ENCODE measurements at places on chromosomes 16 and 17.
A peak's percentile ranks its signal among the peaks of the same experiment; 100 is the strongest.

DNA sequence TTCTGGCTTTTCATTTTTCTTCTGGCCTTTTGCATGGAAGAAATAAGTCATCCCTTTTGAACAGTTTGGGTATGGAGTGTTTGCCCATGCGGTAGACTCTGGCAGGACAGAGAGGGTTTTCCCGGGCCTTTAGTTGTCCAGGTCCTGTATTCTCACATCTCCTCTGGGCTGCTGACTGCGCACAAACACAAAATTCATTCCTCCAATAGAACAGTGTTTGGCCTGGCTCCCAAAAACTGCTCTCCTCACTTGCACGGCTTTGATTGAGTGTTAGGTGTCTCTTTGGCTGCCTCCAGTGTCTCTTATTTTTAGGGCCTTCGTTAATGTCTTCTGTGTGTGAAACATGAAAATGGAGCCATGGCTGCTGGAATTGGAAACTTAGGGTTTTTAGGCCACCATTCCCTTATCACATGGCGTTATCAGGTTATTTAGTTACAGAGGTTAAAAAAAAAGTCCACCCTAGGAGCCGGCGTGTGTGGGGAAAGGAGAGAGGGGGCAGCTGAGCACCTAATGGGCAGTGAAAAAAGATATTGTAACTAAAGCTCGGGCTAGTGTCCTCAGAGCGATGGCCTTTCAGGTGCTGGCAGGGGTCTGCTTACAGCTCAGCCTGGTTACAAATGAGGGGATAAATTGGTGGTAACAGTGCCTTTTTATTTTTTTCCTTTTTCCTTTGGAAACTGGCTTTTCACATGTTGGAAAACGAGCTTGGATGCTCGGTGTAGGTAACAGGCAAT, 47.3 kb downstream of the PRKCA start:
- DNase-seq = no peak

DNA sequence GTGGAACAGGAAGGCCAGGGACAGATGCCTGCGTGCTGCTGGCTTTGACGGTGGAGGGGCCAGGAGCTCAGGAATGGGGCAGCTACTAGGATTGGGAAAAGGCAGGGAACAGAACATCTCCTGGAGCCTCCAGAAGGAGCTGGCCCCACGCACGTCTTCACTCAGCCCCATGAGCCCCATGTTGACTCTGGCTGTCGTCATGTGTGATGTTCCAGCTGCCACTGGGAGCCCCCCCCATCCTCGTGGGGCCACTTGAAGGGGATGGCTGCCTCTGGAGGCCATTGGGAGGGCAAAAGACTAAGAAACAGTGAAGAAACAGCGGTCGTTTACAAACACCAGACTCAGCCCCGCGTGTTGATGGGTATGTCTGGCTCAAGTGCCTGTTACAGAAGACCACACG, 18.5 kb upstream of the APRT start:
- no peak for DNase-seq

DNA sequence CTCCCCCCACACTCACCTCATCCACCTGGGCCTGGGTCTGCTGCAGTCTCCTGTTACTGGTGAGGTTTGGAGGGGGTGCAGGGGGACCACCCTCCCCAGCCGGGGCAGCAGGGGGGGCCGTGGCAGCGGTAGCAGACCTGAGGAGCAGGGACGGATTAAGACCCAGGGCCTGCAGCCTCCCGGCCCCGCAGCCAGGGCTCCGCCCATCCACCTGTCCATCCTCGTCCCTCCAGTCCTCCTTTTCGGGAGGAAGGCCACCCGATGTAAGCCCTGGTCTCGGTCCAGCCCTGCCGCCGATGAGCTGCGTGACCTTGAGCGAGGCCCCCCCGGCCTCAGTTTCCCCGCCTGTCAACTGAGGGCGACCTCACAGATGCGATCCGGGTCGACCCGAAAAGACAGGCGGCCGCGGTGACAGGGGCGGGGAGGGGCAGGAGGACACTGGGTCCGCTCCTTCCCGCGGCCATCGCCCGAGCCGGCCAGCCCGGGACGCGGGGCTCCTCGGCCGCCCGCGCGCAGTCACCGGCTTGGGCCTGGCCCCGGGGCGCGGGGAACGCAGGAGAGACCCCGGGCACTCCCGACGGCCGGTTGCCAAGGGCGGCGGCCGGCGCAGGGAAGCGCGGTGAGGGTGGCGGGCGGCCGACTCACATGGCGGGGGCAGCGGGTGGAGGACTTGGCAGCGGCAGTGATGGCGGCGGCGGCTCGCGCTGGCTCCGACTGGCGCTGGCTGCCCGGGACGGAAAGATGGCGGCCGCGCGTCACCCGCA, at the start of gene VAMP2:
Gene VAMP2 (minus strand): TSS at position 716 of the 764 bp plus-strand sequence. CDS start 69 bp downstream, at position 647.
- DNase-seq = peak; percentile 44

- DNase-seq = no peak
Observed at GRCh38 chr17:80948976-80949450, 42.6 kb upstream of the CHMP6 start.

DNA sequence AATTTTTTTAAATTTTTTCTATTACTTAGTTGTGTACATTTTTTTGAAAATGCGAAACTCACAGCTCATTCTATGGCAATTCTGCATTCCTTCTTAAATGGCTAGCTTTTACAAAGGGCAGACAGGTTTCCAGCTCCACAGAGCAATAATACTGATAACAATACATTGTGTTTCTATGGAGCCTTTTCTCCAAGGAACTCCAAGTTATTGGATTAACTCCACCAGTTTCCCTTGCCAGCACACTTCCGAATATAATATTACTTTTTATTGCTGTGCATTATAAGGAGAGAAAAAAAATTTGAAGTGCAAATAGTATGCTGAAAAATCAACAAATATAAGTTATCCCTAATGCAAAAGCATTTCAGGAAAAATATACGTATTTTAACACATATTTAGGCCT, 127.5 kb upstream of the PSMD7 start:
- DNase-seq = no peak

- no peak for DNase-seq
Observed at GRCh38 chr16:63882576-63882975, 1239.3 kb downstream of the CDH11 start.

DNA sequence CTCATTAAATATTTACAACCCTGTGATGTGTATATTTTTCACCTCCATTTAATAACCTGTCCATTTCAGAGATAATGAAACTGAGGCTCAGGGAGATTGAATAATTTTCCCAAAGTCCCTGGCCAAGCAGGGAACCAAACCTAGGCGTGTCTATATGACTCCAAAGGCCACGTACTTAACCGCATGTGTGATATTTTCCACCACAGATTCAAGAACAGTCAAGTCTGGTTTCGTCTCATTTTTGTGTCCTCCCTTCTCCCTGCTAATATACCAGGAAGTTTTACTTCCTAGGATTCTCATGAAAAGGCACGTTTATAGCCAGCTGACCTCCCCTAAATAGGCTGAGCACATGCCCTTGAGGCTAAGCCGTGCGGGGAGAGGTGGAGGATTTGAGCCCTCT, 15.3 kb downstream of the WFIKKN2 start:
- no peak for DNase-seq

DNA sequence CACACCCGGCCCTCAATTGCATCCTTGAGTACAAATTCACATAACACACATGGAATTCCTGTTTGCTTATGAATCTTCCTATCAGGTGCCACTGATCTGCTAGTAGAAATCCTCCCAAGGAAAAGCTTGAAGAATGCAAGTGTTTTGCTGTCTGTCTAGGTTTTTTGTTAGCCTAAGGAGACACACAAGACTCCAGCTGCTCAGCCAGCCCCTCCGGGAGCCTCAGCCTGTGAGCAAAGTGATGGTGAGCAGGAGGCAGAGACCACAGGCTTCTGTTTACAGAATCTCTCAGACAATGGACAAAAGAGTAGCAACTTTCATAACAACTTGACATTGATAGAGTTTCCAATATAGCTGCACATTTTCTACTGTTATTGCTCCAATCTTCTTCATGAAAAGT, 18.4 kb upstream of the PRKCA start:
- no peak for DNase-seq

DNA sequence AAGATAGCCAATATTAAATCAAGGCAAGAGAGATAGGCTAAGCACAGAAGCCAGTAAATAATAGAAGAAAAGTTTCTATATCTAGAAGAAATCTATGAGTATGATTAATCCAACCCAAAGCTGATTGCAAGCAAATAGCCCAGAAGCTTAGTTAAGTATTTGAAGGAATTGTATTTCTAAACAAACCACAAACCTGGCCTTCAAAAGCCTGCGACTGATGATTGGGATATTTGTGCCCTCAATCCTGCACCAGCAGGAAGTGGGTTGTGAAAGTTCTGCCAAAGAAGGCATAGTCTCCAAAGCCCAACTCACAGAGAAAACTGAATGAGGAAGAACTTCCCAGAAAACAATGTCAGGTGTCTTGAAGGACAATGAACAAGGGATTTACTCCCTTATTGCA, 114.5 kb upstream of the C17orf78 start:
- no peak for DNase-seq

GRCh38 chr16:87791295-87792204, 25.8 kb upstream of the KLHDC4 start:
- DNase-seq = no peak

DNA sequence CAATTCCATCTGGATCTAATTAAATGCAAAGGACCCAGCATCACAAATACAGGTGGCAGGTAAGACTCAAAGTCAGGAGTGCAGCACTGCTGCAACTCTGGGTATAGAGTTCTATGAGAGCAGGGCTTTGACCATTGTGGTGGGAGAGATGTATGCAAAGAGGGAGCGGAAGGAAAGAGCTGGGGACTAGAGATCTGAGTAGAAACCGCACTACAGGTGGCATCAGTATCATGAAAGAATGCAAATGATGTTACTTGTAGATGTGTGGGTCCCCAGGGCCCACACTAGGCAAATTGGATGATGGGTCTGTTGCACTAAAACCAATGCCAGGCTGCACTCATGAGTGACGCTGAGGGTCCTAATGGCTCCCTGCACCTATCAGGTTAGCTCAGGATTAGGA, 287.1 kb upstream of the ASIC2 start:
- no peak for DNase-seq

- no peak for DNase-seq
Observed at GRCh38 chr17:887551-888209, 91.9 kb downstream of the NXN start.

DNA sequence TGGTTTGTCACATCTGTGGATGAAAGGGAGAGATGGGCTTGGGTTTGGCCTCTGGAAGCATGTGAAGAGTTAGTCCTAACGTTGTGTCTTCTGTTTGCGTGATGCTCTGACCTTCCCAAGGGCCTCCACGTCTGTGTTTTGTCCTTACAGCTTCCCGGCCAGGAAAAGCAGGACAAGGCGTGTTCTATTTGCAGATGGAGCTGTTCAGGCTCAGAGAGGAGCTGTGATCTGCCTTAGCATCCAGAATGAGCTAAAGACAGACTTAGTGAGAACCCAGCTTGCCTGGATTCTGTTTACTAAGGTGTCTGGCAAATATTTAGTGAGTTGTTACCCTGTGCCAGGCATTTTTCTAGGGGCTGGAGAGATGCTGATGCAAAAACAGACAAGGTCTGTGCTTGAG, 282.1 kb downstream of the CBLN1 start:
- DNase-seq = no peak

DNA sequence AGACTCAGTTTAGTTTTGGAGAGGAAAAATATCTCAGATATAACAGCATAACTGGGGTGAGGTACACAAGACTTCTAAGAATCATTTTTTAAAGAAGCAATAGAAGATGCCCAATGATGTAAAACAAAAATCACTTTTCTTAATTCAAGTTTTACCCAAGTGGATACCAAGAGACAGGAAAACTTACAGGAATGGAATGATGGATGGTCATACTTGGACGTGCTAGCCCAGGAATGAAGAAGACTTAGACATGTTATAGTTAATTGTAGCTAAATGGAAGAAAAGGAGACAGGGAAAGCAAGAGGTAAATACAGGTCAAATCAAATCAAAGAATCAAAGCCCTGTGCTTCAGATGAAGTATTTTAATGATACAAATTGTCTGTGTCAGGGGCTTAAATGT, 312.7 kb upstream of the KCNJ16 start:
- DNase-seq = no peak

DNA sequence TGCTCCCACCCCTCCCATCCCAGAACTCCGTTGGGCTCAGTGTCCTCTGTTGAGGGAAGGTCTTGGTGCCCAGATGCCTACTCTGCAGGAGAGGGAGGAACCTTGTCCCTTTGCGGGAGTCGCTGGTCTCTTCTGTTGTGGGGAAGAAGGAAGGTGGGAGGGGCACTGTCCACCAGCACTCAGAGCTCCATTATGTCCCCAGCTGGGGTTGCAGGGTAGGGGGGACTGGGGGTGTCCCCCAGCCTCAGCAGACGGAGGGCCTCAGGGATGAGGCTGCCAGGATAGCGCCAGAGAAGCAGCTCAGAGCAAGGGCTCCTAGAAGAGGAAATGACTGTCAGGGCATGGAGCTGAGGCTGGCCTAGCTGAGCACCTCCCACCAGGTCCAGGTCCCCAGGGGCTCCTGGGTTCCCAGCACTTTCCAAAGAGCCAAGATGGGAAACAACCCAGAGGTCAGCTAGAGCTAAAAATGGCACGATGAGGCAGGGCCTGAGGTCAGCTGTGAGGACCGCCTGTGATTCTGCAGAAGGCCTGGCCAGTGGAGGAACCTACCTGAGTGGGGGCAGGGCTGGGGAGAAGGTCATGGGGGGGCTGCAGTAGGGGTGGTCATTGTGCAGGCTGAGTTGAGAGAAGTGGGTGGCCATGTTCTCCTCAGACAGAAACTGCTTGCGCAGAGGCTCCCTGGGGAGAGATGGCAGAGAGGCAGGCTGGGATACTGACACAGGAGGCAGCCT, 893 bp downstream of the HCFC1R1 start:
- no peak for DNase-seq

DNA sequence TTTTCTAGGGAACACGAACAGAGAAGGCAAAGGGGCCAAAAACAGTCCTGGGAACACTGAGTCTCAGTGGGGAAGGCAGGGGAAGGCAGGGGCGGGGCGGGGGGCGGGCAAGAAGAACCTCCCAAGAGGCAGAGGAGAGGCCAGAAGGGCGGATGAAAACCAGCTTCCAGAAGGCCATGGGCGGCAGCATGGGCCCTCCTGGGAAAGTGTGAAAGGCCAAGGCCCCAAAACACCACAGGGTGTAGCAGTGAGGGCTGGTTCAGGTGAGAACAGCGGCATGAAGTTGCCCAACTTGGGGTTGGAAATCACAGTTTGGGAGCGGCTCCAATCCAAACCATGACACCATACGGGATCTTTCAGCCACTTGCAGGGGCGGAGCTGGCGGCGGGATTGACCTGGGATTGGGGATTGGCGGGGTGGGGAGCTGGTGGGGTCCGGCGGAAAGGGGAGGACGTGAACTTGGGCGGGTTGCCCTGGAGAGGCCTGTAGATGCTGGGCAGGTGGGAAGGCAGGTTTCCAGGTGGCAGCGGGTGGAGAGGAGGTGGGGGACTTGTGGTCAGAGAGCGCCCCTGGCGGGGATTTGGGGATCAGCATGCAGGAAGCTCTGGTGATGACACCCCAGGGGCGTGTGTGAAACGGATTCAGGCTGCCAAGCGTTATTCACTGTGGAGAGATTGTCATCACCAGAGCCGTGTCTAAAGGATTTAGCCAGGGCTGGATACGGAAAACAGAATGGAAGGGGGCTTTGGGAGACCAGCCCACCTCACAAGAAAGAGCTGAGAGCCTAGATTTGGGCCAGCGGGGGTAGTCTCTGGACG, 80.9 kb downstream of the ARHGAP23 start:
- no peak for DNase-seq

Data from NCI-H2029 (cell line).